ENCODE measurements at places on chromosomes 6 and 20.

- DNase-seq, result no peak
These were observed 46.0 kb upstream of the TOP1 start for GRCh38 chr20:40982415-40983145.

- DNase-seq, result no peak
These were observed 38.3 kb downstream of the MAP7 start for GRCh38 chr6:136511926-136512325.

GRCh38 chr20:38466983-38467382 lies 5.7 kb upstream of the RALGAPB start:
- DNase-seq, result no peak

DNA sequence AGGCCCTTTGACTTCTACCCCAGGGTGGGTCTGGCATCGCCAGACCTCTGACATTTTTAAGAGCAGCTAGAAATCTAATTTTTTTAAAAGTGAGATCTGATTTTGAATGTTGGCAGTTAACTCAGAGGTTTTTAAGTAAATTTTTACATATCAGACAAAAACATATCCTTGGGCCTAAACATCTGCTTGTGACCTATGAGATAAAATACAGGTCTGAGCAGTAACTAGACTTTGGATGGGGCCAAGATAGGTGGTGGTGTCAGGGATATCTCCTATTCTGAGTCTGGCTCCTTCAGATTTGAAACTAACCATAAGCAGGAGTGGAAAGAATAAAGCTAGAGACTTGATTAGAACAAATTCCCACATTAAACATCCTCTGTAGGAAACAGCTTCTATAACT lies 17.6 kb downstream of the RALY start:
- DNase-seq, result no peak

DNA sequence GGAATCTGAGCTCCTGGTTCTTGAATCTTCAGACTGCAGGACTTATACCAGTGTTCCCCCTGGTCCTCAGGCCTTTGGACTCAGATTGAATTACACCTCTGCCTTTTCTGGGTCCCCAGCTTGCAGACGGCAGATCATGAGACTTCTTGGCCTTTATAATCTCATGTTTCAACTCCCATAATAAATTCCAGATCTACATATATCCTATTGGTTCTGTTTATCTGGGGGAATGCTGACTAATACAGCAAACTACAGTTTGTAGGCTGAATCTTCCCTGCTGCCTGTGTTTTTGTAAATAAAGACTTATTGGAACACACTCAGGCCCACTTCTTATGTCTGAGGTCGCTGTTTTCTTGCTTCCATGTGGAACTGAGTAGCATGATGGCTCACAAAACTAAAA lies 184.7 kb downstream of the HDGFL1 start:
- DNase-seq, result no peak

DNA sequence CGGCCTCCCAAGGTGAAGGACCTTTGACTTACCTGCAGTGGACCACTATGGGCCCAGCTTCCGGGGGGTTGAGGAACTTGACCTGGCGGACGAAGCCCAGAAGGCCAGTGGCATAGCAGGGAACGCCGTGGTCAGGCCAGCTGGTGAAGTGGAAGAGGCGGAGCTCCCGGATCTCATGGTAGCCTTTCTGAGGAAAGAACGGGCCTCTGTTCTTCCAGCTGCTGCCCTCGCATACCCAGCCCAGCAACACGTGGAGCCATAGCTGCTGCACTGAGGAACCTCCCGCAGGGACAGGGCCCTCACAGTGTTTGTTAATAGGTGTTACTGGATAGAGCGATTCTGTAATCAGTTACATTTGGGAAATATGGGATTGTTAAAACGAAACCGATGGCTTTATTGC lies 492.1 kb upstream of the CHD6 start:
- no peak for DNase-seq

- no peak for DNase-seq
These were observed 5.4 kb upstream of the CPXM1 start for GRCh38 chr20:2805689-2806350.

- DNase-seq, result no peak
These were observed 65.6 kb downstream of the ABHD12 start for GRCh38 chr20:25325073-25325472.

GRCh38 chr6:45314146-45314545 lies 14.0 kb upstream of the RUNX2 start:
- DNase-seq, result no peak

Data from NCI-H1048 (cell line).